ENCODE measurements at places on chromosomes 4 and X.

DNA sequence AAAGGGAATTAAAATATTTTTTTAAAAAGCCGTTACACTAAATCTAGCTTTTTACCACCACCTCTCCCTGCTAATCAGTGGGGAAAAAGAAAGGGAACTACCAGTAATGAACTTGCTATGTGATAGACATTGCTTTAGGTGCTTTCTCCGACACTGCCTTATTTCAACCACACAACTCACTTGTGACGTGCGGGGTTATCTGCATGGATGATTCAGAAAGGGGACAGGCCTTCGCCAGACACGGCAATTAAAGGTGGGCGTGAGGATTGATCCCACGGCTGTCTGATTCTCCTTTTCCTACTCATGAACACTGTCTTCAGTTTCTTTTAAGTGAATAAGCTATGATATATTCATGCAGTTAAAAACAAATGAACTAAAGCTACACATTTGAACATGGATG lies 882 bp upstream of the CXCR3 start:
- DNase-seq, result no peak
- no peaks in the 10 kb centered on the region for H3K36me3 ChIP-seq
- H3K4me1 ChIP-seq, result peaks cover 6% of the 10 kb centered on the region

- no peaks in the 10 kb centered on the region for H3K36me3 ChIP-seq
- H3K4me3 ChIP-seq, result no peak overlapping the region
- no peaks in the 10 kb centered on the region for H3K27me3 ChIP-seq
- H3K27ac ChIP-seq, result no peak overlapping the region
Observed at GRCh38 chr4:187139141-187139540, 415.5 kb upstream of the FAT1 start.

GRCh38 chr4:124710015-124710741 lies 2.4 kb downstream of the ANKRD50 start:
- H3K36me3 ChIP-seq, result no peaks in the 10 kb centered on the region
- H3K27me3 ChIP-seq, result no peaks in the 10 kb centered on the region
- H3K4me1 ChIP-seq, result peaks cover 18% of the 10 kb centered on the region
- H3K27ac ChIP-seq, result no peak overlapping the region
- no peak for DNase-seq

GRCh38 chr4:164572877-164573279 lies 181.1 kb upstream of the SMIM31 start:
- DNase-seq, result no peak
- no peaks in the 10 kb centered on the region for H3K36me3 ChIP-seq
- no peaks in the 10 kb centered on the region for H3K4me1 ChIP-seq
- H3K27ac ChIP-seq, result no peak overlapping the region

DNA sequence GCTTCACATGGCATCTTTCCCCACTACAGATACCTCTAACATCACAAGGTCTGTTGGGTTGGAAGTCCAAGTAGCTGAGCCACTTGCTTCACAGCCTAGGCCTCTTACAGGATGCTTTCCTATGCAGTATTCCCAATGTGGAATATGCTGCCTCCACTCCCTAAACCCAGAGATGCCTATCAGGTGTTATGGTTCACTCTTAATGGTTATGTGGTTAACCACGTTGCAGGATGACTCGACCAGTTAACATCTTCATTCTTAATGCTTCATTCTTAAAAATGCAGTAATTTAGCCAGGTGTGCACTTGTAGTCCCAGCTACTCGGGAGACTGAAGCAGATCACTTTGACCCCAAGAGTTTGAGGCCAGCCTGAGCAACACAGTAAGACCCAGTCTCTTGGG lies 24.2 kb downstream of the HAUS3 start:
- DNase-seq, result no peak
- no peak overlapping the region for H3K4me3 ChIP-seq
- H3K36me3 ChIP-seq, result peaks cover 3% of the 10 kb centered on the region

GRCh38 chr4:147017081-147017480 lies 71.4 kb upstream of the TTC29 start:
- no peaks in the 10 kb centered on the region for H3K4me1 ChIP-seq
- no peak for DNase-seq
- no peak overlapping the region for H3K27ac ChIP-seq
- H3K27me3 ChIP-seq, result no peaks in the 10 kb centered on the region
- no peaks in the 10 kb centered on the region for H3K36me3 ChIP-seq

GRCh38 chr4:120472447-120473131 lies 405.9 kb upstream of the MAD2L1 start:
- no peak overlapping the region for H3K27ac ChIP-seq
- DNase-seq, result no peak
- H3K4me3 ChIP-seq, result no peak overlapping the region
- no peaks in the 10 kb centered on the region for H3K27me3 ChIP-seq

GRCh38 chr4:31051565-31051964 lies 331.4 kb downstream of the PCDH7 start:
- H3K4me3 ChIP-seq, result no peak overlapping the region
- H3K36me3 ChIP-seq, result no peaks in the 10 kb centered on the region
- H3K27me3 ChIP-seq, result no peaks in the 10 kb centered on the region
- H3K27ac ChIP-seq, result peak overlapping the region; percentile 38

- no peaks in the 10 kb centered on the region for H3K4me1 ChIP-seq
- no peak overlapping the region for H3K4me3 ChIP-seq
- no peaks in the 10 kb centered on the region for H3K36me3 ChIP-seq
- no peak for DNase-seq
Observed at GRCh38 chr4:40482985-40483647, 146.5 kb downstream of the RBM47 start.

DNA sequence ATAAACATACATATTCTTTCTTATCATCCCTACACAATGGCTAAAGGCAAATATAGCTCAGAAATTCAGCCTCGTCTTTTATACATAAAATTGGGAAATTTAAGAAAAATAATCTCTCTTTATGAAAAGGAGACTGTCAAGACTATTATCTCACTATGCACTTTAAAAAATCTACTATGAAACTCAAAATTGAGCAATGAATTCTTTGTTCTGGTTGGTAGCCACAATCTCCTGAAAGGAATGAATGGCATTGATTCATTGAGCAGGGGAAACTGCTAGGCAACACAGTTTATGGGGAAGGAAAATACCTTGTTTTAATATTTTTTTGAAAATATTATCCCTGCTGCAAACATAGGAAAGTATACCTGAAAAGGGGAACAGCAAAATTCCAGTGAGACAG lies 397.1 kb downstream of the RAB28 start:
- DNase-seq, result no peak
- H3K4me3 ChIP-seq, result no peak overlapping the region
- H3K36me3 ChIP-seq, result no peaks in the 10 kb centered on the region
- H3K27me3 ChIP-seq, result no peaks in the 10 kb centered on the region
- peaks cover 42% of the 10 kb centered on the region for H3K4me1 ChIP-seq

Data from ascending aorta (tissue), 2 donors.